Activated CD4-positive, alpha-beta T cell treated with anti-CD3 and anti-CD28 coated beads, Interleukin-2, amount 50 U/mL, for 16 hours (primary cell): ENCODE measurements at places on chromosomes 1 and 21.

- DNase-seq, result no peak
Observed at GRCh38 chr1:163863731-163864130, 542.0 kb downstream of the NUF2 start.

- no peak for DNase-seq
Observed at GRCh38 chr1:107939256-107939655, 25.7 kb downstream of the VAV3 start.

DNA sequence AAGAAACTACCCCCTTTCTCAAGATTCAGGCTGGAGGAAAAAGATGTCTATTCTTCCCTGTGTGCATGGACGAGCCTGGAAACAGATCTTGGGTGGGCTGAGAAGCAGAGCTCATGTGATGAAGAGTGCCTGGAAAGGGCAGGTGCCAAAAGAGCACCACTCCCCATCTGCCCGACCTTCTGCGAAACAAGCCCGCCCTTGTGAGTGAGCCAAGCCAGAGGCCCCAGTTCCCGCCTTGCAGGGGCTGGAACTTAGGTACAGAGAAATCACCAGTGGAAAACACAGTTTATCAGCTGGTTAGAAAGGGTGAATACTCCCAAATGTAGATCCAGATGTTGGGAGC is 26.7 kb upstream of the A3GALT2 start:
- no peak for DNase-seq

- no peak for DNase-seq
Observed at GRCh38 chr21:44399151-44399954, 45.9 kb downstream of the TRPM2 start.

- DNase-seq, result no peak
Observed at GRCh38 chr1:171081763-171082201, 8.9 kb upstream of the FMO3 start.

DNA sequence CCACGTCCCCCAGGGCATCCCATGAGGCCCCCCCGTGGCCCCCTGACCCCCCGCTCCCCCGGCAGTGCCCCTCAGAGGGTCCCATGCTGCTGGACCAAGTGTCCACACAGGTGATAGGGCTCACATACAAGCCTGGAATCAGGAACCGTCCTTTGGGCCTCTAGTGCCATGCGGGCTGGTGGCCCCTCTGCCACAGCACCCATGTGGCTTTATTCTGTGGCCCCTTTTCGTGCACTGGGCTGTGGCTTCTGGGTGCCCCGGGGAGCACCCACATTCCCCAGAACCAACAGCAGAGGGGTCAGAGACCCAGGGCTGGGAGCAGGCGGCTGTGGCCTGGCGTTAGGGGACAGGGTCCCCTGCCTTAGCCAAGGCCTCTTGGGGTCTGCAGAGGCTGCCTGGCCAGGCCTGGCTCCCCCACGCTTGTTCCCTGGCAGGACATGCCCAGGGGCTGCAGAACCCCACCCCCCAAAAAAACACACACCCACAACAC is 31.7 kb downstream of the SLC19A1 start:
- DNase-seq, result no peak

GRCh38 chr1:205187420-205187819 is 24.1 kb downstream of the DSTYK start:
- no peak for DNase-seq

GRCh38 chr1:232593717-232594502 is 36.0 kb downstream of the SIPA1L2 start:
- no peak for DNase-seq

- peak; percentile 16 for DNase-seq
Observed at GRCh38 chr1:34684266-34684665, 70.6 kb upstream of the GJB5 start.

DNA sequence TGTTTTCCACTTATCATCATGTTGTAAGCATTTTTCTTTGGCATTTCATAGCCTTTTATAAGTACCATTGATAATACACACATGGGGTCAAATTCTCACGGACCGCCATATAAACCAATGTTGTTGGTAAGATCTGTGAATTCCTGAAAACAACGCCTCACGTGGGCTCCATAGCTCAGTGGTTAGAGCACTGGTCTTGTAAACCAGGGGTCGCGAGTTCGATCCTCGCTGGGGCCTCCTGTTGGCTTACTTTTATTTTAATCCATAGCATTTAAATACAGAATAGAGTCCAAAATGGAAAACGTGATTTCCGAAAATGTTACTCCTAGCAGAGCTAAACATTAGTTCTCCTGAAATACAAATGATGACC is 83.1 kb downstream of the HHIPL2 start:
- peak; percentile 76 for DNase-seq

DNA sequence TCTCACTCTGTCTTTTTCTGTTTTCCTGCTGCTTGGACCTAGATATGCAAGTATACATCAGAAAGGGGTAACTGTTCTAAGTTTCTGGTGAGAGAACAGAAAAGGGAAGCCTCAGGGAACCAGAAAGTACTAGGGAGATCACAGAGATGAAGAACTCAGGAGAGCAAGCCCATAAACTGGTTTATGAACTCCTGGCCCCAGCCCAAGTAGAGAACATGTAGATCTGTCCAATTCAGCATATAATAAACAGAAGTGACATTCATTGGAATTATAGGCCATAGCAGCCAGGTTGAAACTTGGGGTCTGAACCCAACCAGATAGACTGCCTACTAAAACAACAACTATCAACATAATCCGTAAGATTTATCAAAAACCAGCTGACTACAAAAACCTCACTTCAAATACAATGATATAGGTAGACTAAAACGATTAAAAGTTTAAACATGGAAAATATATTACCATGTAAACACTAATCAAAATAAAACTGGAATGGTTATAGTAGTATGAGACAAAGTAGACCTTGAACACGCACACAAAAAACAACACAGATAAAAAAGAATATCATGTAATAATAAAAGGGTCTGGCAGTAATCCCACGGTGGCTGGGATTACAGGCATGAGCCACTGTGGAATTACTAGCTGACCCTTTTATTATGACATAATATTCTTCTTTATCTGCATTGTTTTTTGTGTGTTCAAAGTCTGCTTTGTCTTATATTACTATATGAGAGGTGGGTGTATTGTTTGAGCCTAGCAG is 65.0 kb downstream of the ZSWIM5 start:
- no peak for DNase-seq

GRCh38 chr1:159171688-159172501 is 480 bp downstream of the CADM3 start:
- DNase-seq, result no peak

DNA sequence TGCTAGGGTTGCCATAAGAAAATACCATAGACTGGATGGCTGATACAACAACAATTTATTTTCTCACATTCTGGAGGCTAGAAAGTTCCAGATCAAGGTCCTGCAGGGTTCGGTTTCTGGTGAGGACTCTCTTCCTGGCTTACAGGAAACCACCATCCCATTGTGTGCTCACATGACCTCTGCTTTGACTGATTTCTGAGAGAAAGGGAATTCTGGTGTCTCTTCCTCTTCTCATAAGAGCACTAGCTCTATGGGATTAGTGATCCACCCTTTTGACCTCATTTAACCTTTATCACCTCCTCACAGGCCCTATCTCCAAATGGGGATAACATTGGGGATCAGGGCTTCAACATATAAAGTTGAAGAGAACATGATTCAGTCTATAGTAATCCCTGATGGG is 47.5 kb downstream of the MRPL39 start:
- DNase-seq, result no peak

GRCh38 chr1:168443899-168444298 is 99.9 kb downstream of the XCL2 start:
- DNase-seq, result peak; percentile 21

DNA sequence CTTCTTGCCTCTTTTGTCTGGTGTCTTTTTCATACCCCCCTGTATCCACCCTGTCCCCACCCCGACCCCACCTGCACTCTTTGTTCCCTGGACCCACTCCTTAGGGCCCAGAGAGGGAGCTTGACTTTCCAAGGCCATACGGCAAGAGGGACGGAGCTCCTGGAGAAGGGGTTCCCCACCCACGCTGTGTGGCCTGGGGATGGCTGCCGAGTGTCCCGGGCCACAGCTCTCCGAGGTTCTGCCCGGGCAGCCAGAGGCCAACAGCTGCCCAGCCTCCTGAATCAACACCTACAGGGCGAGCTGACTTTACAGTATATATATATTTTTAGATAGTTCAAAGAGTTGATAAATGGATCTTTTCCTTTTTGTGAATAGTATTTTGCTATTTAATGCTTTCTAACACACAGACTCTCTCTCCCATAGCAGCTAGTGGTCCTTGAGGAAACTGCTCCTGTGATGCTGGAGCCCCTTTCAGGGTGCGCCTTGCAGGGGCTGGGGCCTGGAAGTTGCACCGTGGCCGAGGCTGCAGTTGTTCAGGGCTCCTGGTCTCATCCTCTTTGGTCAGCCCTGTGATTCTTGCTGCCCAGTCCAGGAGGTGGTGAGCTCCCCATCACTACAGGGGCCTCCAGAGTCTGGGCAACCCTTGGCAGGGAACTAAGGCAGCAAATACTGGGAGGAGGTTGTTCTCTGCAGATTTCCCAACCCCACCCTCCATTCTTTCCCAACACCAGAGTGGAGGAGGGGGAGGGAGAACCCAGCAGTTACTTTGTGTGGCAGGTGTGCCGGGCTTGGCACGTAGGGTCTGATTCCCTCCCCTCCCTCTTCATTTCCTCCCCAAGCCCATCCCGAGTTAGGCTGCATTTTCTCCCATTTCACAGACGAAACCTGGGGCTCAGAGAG is 321.6 kb downstream of the PTPRU start:
- no peak for DNase-seq

GRCh38 chr1:1208713-1209433 is 2.5 kb upstream of the TNFRSF18 start:
- no peak for DNase-seq
